ENCODE measurements at places on chromosomes 2 and 18. TPM values are rescaled to one million over a fixed set of nuclear protein-coding genes. Genes with fewer than 3 reads are reported as not detected.

DNA sequence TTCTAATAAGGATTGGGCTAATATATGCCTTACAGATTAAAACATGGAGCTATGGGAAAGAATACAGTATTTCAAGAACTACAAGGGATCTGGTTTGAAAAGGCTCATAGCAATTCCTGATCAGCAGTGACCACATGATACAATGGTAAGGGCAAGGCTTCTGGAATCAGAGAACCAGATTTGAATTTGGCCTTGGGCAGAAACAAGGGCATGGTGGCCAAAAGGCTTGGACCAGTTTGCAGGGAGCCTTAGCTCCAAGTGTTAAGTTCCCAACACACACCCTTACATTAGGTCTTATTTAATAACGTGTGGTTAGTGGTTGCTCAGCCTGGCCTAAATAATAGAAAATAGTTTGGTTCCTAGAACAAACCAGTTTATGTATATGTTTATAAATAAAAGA, 87.7 kb downstream of the ZAP70 start:
- no peak for DNase-seq
- H3K27ac ChIP-seq: no peak overlapping the region
- H3K27me3 ChIP-seq: no peaks in the 10 kb centered on the region
- H3K4me3 ChIP-seq: no peak overlapping the region
- H3K36me3 ChIP-seq: peaks cover 4% of the 10 kb centered on the region

DNA sequence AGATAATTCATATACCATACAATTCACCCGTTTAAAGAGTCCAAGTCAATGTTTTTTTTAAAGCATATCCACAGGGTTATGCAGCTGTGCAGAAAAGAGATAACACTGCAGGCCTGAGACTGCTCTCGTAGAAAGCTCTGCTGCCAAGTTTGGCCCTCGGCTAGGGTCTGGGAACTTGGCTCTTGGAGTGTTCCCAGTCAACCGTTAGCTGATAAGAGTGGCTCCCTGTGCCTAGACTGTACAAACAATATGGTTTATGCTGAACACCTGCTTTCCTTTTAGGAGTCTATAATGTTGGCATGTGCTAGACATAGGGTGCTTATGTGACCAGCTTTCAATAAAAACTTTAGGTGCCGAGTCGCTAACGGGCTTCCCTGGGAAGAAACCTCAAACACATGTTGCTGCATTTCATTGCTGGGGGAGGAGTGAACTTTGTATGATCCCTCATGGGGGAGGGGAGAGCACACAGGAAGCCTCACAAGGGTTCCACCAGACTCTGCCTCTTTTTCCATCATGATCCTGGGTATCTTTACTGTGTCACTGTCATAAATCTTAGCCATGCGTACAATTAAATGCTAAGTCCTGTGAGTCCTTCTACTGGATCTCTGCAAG, 34.7 kb downstream of the RFX8 start:
- no peak overlapping the region for H3K4me3 ChIP-seq
- no peaks in the 10 kb centered on the region for H3K27me3 ChIP-seq
- H3K36me3 ChIP-seq: no peaks in the 10 kb centered on the region
- no peak overlapping the region for H3K27ac ChIP-seq
- DNase-seq: peak; percentile 45

GRCh38 chr2:38146907-38147307, 71.0 kb upstream of the CYP1B1 start:
- H3K4me1 ChIP-seq: no peaks in the 10 kb centered on the region
- H3K27me3 ChIP-seq: no peaks in the 10 kb centered on the region

- DNase-seq: no peak
- H3K36me3 ChIP-seq: no peaks in the 10 kb centered on the region
- no peaks in the 10 kb centered on the region for H3K27me3 ChIP-seq
- no peak overlapping the region for H3K27ac ChIP-seq
Measured at GRCh38 chr2:10481055-10481665, 33.0 kb upstream of the ODC1 start.

- H3K27me3 ChIP-seq: no peaks in the 10 kb centered on the region
- H3K36me3 ChIP-seq: no peaks in the 10 kb centered on the region
- no peak overlapping the region for H3K4me3 ChIP-seq
- no peak for DNase-seq
- H3K4me1 ChIP-seq: no peaks in the 10 kb centered on the region
- no peak overlapping the region for H3K27ac ChIP-seq
Measured at GRCh38 chr2:188984065-188984491, 9.9 kb downstream of the COL3A1 start.

The RAX gene
- not detected for total RNA-seq

The BCL11A gene
- total RNA-seq: 22.9 TPM

The RPRM gene
- not detected for total RNA-seq

DNA sequence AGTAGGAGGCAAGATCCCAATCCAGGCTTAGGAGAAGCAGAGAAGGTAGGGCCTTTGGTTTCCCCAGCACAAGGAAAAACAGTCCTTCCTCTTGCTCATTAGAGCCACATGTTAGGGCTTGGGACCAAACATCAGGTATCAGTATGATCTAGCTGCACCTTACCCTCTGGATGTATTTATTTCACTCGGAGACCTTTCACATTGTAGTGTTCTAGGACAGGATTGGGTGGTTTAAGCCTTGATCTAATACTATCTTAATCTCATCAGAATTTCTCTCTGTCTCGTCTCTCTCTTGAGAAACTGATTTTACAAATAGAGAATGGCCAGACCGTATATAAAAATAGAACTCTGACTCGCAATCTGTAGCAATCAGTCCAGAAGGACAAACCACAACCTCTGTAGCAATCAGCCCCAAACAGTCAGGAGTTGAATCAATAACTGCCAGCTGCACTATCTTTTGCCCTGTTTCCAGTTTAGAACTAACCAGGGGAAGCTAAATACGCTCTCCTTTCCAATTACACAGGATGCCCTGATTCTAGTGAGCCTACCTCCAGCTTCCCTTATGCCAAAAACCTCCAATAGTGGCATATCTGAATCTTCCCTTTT, 207.1 kb downstream of the TDRD15 start:
- H3K4me1 ChIP-seq: no peaks in the 10 kb centered on the region
- no peaks in the 10 kb centered on the region for H3K36me3 ChIP-seq
- H3K27ac ChIP-seq: no peak overlapping the region
- H3K4me3 ChIP-seq: no peak overlapping the region
- DNase-seq: no peak
- no peaks in the 10 kb centered on the region for H3K27me3 ChIP-seq

DNA sequence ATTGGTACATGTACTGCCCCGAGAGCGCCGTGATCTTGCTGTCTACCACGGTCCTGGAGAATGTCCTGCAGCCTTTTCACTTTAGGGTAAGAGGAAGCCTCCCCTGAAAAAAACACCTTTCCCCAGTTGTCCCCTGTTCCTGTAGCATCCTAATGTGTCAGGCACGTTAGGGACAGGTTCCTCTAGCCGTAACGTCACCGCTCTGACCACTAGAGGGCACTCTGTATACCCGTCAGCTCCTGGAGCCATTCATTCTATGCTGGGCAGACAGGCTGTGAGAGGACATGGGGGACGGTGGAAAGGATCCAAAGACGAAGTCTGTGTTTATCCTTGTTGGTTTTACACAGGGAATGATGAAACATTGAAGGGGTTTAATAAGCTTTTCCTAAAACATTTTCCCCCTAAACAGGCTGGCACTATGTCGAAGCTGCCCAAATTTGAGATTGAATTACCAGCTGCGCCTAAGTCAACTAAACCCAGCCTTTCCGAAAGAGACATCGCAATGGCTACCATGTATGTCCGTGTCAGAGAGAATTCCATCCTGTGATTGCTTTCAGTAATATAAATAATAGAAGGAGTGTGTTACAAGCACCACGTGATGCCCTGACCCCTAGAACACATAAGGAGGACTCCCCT, 12.7 kb downstream of the RMC1 start:
- peak; percentile 83 for DNase-seq
- no peaks in the 10 kb centered on the region for H3K27me3 ChIP-seq
- H3K4me1 ChIP-seq: no peaks in the 10 kb centered on the region
- no peak overlapping the region for H3K27ac ChIP-seq

The CCBE1 gene
- total RNA-seq: 3.1 TPM

The PAX8 gene
- 1.1 TPM for total RNA-seq

DNA sequence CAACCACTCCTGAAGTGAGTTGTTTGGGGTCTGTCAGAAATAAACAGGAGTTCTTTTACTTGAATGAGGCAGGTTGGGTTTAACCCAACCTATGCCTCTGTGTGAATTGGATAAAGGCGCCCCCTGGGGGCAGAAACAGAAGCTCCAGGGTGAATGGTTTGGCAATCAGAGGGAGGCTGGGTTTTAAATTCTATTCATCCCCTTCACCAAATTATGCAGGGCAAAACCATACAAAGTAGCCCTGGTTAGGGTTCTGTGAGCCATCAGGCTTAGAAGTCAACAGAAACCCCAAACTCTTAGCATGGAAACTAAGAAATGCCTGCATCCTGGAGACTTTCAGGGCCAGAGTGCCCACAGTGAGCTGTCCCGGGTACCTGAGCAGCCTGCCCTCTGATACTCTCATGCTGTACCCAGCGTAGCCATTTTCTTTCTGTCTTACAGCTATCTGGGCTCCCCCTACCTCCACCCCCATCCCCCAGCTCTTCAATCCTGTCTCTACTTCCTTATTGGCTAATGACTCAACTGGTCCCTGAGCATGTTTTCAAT, 241.5 kb downstream of the ICOS start:
- no peaks in the 10 kb centered on the region for H3K4me1 ChIP-seq
- no peak overlapping the region for H3K27ac ChIP-seq
- H3K4me3 ChIP-seq: no peak overlapping the region
- peak; percentile 66 for DNase-seq
- no peaks in the 10 kb centered on the region for H3K36me3 ChIP-seq
- no peaks in the 10 kb centered on the region for H3K27me3 ChIP-seq

The CHRNA1 gene
- 1.1 TPM for total RNA-seq

DNA sequence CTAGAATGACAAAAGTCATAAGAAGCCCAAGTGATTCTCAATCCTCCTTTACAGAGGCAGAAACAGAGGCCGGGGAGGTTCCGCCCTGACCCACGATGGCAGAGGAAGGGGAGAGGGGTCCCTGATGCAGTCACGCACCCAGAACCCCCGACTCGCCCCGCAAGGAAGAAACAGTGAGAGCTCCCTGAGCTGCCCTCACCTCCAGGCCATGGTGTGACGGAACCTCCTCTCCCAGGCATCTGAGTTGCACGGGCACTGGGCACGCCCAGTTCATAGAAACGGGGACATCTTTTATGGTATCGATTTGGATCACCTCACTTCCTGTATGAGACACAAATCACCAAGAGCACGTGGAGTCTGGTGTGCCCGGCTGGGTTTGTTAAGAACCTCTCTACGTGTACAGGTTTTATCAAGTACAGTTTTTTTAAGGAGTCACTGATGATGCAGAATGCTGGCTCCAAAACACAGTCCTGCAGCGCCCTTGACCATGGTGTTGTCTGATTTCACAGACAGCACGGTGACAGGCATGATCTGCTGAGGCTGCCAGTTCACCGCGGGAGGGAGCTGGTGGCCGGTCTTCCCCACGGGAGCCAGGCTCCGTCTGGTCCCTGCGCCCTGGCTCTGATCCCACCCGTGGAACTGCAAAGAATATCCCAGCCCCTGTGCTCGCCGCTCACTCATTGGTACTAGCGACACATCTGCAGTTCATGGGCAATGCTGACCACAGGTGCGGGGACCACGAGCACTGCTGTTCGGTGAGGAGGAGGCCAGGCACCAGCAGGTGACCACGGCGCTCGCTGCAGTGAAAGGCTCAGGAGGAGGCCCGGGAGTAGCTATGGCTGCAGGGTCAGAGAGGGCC, 35.6 kb downstream of the PXDN start:
- H3K27me3 ChIP-seq: no peaks in the 10 kb centered on the region
- H3K27ac ChIP-seq: peak overlapping the region; percentile 1
- peaks cover 4% of the 10 kb centered on the region for H3K4me1 ChIP-seq
- H3K4me3 ChIP-seq: no peak overlapping the region
- DNase-seq: no peak

- no peak overlapping the region for H3K27ac ChIP-seq
- H3K4me3 ChIP-seq: no peak overlapping the region
- no peaks in the 10 kb centered on the region for H3K36me3 ChIP-seq
- H3K4me1 ChIP-seq: no peaks in the 10 kb centered on the region
- no peaks in the 10 kb centered on the region for H3K27me3 ChIP-seq
Measured at GRCh38 chr2:191806396-191806795, 40.5 kb downstream of the CAVIN2 start.

DNA sequence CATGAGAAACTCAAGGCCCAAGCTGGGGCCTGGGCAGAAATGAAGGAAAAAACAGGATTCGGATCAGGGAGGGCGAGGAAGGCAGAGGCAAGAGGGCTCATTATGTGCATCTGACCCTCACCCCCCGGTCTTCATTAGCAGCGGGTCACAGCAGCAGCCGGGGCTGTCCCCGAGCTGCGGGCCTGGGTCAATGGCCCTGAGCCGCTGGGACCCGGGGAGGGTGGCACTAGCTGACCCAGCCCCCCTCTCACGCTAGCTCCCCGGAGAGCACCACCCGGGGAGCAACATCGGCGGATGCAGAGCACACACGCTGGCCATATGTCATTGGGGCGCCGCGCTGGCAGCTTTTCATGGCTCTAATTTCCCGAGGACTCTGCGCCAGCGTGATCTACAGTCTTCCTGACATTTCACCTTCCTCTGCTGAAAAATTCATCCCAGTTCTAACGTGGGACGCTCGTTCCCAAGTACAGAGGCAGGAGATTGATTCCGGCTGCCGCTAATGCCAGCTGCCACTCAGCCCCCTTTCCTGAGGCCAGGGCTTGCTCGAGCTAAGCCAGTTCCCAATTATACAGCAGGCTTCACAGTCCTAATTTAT, 63.7 kb downstream of the EIPR1 start:
- DNase-seq: no peak
- no peak overlapping the region for H3K4me3 ChIP-seq
- no peaks in the 10 kb centered on the region for H3K36me3 ChIP-seq
- H3K27ac ChIP-seq: no peak overlapping the region

The RGPD3 gene
- total RNA-seq: 0.11 TPM

The FOXD4L1 gene
- total RNA-seq: not detected

Data from colonic mucosa (tissue), 4 donors.